ENCODE measurements at places on chromosomes 16 and 17.

DNA sequence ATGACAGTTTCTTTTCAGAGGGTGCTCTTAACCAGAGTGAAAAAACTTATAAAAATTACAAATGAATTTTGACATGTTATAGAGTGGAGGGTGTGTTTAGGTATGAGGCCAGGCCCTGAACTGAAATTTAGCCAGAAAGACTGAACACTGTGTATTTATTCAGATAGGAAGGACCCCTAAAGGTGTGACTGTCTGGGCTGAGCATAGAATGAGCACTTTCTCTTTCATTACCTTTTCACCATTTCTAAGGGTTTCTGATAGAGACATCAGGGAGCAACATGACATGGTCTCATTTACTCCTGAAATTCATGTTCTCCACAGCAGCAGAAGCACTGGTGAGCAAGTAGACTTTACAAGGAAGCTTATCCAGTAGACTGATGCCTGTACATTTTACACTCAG lies 32.9 kb downstream of the MRTFB start:
- DNase-seq, result no peak

DNA sequence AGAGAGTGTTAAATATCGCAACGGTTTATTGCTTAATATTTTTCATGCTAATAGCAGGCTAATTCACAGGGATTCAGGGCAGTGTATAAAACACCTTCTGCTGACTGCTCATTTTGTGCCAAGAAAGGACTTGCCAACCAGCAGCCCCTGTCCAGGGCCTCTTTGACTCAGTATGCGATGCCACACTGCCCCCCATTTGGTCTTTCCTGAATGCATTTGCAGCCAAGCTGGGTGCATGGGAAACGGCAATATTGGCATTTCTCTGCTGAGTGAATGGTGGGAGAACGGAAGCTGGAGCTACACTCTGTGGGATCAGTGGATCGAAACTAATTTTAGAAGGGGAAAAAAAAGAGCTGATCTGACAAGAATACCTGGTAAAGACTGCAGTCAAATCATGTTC lies 152.9 kb upstream of the C16orf82 start:
- no peak for DNase-seq

DNA sequence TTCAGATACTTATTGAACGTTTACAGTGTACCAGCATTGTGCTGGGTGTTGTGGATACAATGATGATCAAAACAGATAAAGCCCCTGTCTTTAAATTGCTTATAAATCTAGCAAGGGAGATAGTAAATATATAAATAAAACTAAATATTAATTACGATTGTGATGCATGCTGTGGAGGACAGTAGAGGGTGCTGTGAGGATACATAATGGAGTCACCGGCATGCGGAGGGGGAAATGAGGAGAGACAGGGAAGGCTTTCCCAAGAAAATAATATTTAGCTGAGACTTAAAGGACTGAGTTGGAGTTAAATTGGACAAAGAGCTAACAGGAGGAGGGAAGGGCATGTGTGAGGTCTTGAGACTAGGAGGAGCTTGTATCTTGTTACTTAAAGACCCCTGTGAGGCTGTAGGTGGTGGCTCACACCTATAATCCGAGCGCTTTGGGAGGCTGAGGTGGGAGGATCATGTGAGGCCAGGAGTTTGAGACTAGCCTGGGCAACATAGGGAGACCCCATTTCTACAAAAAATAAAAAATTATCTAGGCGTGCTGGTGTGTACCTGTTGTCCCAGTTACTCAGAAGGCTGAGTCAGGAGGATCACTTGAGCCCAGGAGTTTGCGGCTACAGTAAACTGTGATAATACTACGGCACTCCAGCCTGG lies 2.4 kb downstream of the DHRS7B start:
- DNase-seq, result no peak

GRCh38 chr17:73696251-73696650 lies 52.0 kb upstream of the SDK2 start:
- DNase-seq, result no peak

GRCh38 chr16:21526923-21527807 lies 72.2 kb upstream of the METTL9 start:
- no peak for DNase-seq

- peak; percentile 54 for DNase-seq
These were observed 42.5 kb downstream of the MYH3 start for GRCh38 chr17:10614536-10615155.

DNA sequence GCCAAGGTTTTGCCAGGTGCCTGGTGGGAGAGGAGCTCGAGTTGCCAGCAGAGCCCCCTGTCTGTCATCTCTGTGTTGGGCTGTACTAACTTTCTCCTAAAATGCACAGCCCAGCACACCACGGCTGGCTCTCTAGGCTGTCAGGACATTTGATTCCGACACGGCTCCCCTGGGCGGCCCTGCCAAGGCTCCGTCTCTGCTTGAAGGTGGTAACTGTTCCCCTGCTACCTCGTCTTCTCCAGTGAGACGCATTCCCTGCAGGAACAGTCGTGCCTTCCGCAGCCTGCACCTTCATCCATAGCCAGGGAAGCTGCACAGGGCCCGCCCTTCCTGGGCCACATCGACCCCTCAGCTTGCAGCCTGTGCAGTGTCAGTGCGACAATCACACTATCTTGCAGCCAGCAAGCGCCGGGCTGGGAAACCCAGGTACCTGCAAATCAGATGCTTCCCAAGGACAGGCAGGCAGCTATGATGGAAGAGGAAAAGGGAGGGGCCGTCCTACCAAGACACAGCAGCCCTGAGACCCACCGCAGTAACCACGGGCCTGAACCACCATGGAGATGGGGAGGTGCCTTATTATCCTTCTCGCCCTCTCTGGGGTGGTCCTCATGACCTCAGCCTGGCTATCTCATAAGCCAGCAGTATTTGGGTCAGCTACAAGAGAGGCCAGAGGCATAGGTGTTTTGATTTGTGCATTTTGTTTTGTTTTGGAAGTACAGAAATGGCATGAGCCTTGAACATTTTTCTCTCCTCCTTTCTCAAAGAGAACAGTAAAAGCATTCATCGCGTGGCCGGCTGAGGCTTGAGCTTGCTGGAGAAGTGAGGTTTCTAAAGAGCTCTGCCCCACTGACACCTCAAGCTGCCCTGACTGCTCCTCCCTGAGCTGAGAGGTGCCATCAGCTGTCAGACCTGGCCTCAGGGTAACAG lies 361.7 kb upstream of the TNRC6C start:
- no peak for DNase-seq

DNA sequence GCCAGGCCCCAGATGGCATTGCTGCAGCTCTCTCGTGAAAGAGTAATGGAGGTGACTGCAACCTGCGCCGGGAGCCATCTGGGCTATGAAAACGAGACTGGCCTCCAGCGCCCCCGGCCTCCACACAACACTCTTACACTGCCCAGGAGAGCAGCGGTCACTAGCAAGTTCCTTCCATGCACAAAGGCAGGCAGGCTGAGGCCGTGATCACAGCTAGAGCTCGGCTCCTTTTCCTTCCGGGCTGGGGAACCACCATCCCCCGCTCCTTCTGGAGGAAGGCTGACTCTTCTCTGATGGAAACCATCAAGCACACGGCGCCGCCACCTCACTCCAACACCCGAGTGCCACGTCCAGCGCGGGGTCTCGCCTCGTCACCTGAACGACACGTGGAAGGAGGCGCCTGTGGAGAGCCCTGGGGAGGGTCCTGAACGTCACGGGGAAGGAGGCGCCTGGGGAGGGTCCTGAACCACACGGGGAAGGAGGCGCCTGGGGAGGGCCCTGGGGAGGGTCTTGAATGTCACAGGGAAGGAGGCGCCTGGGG lies 61.9 kb downstream of the KLHDC4 start:
- DNase-seq, result no peak

DNA sequence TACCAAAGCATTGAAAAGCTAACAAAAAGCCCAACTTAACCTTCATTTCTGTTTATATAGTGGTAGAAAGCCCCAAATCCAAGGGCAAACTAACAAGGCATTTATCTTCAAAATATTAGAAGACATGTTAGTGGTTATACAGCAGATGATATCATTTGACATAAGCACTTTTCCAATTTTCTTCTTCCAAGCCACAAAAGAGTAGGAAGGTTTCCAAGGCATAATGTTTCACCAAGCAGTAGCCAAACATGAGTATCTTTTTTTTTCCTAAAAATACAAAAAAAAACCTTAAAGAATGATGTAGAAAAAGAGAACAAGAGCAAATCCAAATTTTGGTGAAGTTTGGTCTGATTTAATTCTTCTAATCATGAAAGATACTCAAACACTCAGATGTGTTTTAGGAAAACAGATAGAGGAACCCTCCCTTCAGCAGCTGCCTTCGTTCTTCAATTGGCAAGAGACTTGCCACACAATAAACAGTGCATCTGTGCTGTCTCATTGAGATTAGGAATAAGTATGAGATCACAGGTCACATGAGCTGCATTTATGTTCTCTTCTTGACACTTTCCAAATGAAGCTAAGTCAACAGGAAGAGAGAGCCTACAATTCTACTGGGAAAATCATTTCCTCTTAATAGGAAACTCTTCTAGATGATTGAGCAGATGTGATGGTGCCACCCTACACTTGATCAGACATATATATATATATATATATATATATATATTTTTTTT lies 106.7 kb downstream of the TTC19 start:
- no peak for DNase-seq

DNA sequence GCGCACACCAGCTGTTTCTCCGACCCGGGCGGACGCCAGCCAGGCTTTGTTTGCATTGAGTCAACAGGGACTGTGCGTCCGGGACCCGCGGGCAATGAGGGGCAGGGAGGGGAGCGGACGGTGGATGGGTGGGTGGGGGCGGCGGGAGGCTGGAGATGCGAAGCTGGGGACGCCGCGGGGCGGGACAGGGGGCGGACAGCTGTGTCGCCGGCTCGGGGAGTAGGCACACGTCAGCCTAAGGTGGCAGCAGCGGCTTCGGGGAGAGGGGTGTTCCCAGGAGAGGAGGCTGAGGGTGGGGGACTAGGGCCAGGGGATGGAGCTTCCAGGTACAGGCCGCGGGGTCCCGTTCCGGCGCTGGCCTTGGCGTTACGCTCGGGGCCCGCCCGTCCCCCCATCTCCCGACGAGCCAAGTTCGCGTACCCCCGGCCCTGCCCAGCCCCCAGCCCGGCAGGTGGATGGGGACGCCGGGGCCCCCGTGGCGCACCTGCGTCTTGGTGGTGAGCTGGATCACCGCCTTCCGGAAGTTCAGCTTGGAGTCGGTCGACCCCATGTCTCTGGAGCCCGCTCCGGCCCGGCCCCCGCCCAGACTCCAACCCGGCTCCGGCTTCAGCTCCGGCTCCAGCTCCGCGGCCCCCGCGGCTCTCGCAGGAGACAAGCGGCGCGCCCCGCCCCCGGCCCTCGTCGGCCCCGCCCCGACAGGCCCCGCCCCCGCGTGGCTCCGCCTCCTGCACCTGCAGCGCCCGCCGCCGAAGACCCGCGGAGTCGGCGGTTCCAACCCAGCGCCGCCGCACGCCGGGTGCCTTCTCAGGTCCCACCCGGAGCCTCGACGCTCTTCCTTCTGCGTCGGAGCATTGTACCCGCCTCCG lies at the start of gene HID1:
TSS of gene HID1 (minus strand) at position 653 of the 866 bp plus-strand sequence. CDS start at position 550, 103 bp downstream.
- peak; percentile 81 for DNase-seq

GRCh38 chr16:10987361-10988163 lies 43.2 kb downstream of the CLEC16A start:
- DNase-seq, result peak; percentile 23
